ENCODE measurements at places on chromosomes 1 and 21.
A peak's percentile ranks its signal among the peaks of the same experiment; 100 is the strongest.

GRCh38 chr1:226862890-226863289 is 7.5 kb upstream of the PSEN2 start:
- no peak for DNase-seq

DNA sequence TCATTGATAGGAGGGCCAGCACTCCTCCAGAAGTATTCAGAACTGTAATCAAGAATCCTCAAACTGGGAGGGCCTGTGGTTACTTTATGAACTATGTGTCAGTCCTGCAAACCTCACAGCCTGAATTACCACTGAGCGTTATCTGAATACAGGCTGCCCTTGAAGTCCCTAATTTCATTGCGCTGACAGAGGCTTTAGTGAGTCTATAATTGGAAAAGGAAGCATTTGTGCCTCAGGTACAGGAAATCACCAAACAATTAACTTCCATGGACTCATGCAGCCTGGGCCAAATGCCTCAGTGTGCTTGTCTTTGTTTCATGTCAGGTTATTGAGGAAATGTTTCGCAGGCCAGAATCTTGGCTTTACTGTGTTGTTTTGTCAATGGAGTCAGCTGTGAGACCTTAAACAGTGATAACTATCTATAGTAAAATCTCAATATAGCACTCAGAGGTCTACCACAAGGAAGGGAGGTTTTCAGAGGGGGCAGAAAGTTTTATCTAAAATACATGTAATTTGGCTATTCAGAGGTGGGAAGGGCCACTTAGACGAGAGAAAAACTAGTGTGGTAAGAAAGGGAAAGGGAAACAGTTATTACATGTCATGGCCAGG is 32.9 kb upstream of the DOCK7 start:
- peak; percentile 19 for DNase-seq

DNA sequence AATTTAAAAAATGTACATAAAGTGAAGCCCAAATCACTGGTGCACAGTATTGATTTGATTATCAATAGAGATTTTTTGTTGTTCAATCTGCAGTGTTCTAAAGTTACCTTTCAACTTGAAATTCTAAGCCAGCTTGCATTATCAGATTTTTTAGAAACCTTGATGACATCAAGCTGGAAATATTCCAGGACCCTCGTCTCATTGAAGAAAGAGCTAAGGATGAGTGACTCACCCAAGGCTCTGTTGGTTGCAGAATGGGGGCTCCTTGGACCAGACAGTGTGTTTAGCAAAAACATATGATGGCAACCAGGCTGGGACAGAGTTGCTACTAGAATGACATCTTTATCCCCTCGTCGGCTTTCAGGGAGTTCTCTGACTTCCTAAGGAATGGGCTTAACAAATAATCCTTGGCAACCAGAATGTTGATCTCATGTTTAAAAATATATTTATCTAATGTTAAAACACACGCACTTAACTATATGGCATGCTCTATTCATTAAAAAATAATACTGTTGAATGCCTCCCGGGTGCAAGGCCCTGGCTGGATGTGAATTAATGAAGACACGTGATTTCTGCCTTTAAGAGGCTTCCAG is 79.7 kb downstream of the RUNX3 start:
- DNase-seq: peak; percentile 39

DNA sequence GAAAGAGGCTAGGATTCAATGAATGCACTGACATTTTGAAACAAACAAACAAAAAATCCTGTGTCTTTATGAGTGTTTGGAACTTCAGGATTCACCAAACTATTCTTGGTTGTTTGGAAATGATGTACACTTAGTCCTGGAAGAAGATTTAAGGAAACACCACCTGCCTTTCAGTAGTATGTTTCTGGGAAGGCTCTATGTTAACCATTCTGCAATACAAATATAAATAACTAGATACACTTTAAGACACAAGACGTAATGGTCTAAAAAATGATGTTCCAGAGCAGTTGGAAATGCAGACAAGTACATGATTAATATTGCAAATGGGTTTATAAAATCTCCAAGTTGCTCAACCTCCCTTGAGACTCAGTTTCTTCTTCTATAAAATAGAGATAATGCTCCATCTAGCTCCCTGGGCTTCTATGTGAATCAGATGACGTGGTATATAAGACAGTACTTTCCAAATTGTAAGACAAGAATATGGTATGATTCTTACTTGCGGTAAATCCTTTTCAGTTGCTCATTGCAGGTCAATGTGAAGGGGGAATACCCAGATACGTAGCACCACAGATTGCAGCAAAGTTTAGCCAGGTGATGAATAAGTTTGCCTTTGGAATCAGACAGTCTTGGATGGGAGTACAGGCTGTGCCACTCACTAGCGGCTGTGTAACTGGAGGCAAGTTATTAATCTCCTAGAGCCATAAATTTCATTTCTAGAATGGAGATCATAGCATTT is 224.8 kb upstream of the SGIP1 start:
- no peak for DNase-seq

GRCh38 chr1:27560268-27561123 is 43.4 kb downstream of the AHDC1 start:
- DNase-seq: peak; percentile 44

DNA sequence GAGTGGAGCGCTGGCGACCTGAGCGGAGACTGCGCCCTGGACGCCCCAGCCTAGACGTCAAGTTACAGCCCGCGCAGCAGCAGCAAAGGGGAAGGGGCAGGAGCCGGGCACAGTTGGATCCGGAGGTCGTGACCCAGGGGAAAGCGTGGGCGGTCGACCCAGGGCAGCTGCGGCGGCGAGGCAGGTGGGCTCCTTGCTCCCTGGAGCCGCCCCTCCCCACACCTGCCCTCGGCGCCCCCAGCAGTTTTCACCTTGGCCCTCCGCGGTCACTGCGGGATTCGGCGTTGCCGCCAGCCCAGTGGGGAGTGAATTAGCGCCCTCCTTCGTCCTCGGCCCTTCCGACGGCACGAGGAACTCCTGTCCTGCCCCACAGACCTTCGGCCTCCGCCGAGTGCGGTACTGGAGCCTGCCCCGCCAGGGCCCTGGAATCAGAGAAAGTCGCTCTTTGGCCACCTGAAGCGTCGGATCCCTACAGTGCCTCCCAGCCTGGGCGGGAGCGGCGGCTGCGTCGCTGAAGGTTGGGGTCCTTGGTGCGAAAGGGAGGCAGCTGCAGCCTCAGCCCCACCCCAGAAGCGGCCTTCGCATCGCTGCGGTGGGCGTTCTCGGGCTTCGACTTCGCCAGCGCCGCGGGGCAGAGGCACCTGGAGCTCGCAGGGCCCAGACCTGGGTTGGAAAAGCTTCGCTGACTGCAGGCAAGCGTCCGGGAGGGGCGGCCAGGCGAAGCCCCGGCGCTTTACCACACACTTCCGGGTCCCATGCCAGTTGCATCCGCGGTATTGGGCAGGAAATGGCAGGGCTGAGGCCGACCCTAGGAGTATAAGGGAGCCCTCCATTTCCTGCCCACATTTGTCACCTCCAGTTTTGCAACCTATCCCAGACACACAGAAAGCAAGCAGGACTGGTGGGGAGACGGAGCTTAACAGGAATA is 4.2 kb downstream of the TFAP2E start:
- DNase-seq: peak; percentile 30

DNA sequence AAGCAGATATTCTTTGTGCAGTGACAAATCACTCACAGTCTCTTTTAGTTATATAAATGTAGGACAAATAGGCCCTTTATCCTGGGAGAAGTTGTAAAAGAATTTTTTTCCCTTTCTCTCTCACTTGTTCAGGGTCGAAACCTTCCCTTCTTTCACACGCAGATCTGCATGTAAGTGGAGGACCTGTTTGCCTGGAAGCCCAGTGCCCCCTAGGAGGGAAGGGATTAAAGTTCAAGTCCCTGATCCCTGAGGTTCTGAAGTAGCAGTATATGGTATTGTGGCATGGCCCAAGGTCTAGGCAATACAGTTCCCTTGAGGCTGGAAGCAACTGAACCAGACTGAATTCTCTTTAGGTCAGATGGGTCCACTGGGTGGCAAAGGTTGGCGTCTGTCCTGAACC is 48.6 kb upstream of the PTGFRN start:
- no peak for DNase-seq

DNA sequence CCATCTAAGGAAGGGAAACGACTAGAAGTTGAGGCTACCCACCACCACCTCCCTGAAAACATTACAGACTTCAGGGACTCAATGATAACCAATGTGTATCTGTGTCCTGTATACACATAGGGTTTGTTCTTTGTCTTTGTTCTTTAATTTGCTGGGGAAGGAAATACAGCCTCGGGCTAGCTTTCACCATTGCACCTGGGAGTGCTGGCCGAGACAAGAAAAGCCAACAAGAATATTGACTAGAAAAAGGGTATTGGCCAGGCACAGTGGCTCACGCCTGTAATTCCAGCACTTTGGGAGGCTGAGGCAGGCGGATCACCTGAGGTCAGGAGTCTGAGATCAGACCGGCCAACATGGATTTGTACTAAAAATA is 50.4 kb downstream of the MDM4 start:
- DNase-seq: no peak

DNA sequence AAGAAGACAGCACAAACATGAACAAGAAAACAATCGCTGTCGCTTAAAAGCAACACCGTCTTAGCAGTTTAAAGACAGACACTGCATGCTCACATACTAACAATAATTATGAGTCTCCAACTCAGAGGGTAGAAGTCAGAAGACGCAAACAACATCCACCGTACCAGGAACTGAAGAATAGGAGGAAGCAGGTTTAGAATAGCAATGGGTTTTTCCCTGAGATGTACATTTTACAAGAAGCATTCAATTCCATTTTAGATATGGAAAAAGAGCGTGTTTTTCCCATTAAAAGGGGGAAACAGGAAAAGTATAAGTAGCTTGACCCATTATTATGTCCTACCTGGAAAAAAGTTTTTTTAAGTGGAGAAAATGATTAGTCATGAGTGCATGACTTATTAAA is 34.5 kb upstream of the KCNE1 start:
- no peak for DNase-seq

DNA sequence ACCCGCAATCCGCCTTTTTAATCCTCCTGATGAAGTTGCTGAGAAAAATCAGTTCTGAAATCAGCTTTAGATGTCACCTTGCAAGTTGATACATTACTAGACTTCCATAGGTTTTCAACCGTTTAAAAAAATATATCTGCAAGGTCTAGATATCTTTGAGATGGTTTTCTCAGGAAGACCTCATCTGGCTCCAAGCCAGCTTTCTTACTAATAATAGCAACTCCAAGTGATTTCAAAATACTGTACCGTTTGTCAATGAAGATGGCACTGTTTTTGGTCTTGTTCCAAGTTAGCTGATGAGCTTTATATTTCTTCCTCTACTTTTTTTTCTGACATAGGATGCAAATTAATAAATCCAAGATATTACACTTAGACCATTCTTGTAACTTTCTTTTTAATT is 40.3 kb downstream of the LRRC8C start:
- DNase-seq: no peak

DNA sequence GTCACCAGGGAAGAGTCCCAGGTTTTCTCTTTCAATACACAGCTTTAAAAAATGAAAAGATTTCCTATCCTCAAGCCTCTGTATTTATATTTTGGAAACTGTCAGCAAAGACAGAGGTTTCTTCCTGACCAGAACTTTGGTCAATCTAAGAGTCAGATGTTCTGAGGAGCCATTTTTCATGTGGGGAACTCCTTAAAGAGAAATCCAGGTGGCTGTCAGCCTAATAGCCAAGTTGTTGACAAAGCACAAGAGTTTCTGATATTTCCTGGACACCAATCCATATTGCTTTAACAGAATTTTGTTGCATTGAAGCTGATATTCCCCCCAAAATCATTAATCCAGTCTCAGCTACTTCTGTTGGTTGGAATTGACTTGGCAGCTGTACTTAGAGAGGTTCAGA is 318.6 kb upstream of the NFIA start:
- DNase-seq: peak; percentile 30

DNA sequence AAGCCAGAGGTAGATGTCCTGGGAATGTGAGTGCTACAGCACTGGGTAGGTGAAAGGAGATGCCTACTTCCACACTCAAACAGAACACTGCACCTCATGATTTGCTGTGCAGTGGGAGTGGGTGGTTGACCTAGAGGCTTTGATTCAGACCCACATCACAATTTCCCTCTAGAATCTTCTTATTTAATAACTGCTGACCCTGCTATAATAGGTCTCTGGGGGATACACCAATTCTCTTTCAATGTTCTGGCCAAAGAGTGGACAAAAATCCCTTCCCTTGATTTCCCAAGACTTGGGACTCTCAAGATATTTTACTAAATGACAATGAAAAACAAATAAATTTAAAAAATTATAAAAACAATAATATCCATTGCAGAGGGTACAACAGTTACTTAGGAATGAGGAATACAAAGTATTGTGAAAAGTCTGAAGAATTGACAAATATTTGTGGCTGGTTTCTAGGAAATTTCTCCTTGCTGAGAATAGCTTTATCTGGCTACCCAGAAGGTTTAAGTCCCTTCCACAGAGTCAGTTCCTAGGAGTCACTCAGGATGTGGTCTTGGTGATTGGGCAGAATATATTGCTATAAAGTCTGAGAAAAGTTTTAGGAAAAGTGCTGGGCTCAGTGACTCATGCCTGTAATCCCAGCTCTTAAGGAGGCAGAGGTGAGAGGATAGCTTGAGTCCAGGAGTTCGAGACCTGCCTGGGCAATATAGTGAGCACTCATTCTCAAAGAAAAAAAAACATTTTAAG is 2.4 kb upstream of the FCGR2A start:
- DNase-seq: no peak

DNA sequence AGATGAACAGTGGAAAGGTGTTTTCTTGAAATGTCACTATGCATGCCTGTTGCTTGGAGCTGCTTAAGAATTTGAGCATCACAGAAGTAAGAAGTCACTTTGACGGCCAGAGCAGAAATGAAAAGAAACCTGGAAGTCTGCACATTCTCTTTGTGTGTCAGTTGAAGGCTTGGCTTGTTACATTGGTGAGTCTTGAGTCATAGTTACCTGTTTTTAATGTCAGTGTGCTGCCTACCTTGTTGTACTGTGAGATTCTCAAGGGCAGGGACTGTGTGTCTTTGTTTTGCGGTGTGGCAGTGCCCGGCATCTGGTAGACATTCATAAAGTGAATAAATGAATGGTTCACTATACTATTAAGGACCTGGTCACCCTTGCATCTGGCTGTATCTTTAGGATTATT is 9.9 kb downstream of the OTUD3 start:
- DNase-seq: no peak

DNA sequence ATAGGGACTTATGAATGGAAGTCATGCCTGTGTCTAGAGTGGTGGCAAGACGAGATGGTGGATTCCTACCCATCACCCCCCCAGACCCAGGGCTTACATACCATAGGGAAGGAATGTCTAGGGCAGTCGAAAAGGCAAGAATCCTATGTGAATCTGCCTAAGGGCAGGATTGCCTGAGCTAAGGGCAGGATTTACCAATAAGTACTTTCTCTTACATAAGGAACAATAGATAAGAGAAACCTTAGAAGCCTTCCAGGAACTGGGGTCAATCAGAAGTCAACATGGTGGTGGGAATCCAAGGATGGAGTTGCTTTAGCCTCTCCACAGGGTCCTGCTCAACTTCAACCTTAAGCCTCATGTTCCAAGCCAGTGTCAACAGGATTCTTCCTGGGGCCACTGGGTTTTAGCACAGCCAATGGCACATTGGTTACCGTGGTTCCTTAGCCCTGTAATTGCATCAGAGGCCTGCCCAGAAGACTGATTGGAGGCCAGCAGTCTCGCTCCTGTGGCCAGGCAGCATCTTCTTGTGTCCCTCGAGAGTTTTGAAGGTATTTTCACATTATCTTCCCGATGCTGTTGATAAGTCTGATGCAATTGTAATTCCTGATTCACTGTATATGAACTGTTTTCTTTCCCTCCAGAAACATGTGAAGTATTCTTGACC is 20.7 kb downstream of the BACE2 start:
- DNase-seq: no peak

- no peak for DNase-seq
These were observed 85.8 kb downstream of the TRABD2B start for GRCh38 chr1:47911424-47911823.

GRCh38 chr1:3251807-3252428 is 182.9 kb downstream of the PRDM16 start:
- no peak for DNase-seq

Data from lung (tissue), 17 donors.